Naive thymus-derived CD4-positive, alpha-beta T cell (primary cell): ENCODE measurements at places on chromosomes 2 and 18. TPM values are rescaled to one million over a fixed set of nuclear protein-coding genes. Genes with fewer than 3 reads are reported as not detected.

The CTAGE1 gene
- not detected in 2 replicates for total RNA-seq

The RBMS1 gene
- 69.2 and 74.4 TPM in 2 replicates for total RNA-seq

The OXER1 gene
- not detected for total RNA-seq

The SULT6B1 gene
- total RNA-seq = not detected

The ABCG5 gene
- not detected for total RNA-seq

The RUFY4 gene
- total RNA-seq = 1.4 TPM
